ENCODE measurements at places on chromosomes 3 and 15.

GRCh38 chr3:159813822-159814531 is 174.7 kb upstream of the IL12A start:
- DNase-seq = peak; percentile 53

DNA sequence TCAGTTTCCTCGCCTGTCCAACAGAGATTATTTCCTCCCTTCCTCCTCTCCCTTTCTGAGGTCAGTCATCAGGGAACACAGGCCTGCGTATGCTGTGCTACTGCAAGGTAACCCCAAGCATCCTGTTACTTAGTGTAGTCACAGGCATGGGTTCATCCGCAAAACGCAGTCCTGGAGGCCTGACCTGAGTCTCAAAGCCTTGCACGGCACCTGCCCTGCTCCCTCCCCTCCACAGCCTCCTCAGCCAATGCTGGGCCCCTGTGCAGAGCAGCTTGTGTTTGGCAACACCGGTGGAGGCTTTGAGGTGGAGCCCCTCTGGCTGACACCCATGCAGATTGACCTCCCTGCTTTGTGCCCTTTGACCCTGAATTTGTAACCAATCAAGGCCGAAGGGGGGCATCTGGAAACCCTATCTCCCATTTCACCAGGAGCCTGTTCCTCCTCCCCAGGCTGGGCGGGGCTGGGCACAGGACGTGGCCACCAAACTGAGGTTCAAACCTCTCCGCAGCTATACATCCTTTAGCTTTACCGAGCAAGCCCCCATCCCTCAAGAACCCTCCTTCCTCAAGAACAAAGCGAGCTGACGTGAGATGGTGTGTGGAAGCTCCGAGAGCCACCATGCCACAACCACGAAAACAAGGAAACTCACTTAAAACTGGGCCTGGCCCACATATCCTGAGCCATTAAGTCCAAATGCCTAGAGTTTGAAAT is 21.5 kb downstream of the TKT start:
- no peak for DNase-seq

DNA sequence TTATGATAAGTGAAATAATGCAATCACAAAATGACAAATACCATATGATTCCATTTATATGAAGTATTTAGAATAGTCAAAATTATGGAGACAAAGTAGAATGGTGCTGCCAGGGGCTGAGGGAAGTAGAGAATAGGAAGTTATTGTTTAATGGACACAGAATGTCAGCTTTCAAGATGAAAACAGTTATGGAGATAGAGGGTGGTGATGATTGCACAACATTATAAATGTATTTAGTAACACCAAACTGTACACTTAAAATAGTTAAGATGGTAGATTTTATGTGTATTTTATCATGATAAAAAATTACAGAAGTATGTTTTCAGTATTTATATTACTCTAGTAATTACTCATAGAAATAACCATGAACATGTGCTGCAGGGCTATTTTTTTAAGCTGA is 100.8 kb upstream of the AZI2 start:
- DNase-seq = no peak

DNA sequence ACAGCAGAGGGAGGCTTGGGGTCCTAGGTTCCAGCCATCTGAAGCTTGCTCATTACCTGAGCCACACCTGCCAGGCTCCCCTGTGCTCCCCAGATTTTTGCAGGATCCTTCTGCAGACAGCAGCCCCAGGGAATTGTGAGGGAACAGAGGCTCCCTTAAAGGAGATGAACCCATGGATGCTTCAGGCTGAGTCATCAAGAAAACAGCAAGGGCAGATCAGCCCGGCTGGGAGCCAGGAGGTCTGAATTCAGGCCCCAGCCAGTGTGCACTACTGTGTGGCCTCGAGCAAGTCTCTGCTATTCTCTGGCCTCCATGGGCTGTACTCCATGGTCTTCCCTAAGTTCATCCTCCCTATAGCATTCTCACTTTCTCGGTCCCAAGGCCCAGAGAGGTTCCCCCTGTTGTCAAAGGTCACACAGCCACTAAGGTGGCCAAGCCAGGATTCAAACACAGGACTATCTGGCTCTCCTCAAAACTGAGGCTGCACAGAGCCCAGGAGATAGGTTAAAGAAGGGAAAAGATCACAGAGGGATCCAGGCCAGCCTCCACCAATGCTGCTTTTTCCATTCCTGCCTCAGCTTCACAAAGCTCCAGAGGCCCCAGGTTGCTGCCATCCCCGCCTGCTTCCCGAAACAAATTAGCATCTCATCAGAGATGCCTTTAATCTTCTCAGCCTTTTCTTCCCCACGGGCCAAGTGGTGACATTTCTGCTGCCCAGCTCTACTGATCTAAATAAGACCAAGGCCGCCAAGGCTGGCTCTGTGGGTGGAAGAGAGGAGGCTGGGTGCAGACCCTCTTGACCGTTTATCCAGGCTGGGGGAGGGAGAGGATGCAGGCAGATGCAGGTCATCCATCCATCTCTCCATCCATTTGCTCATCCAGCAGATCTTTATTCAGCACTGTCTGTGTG is 21.2 kb upstream of the GRIP2 start:
- DNase-seq = no peak

All from NCI-H2081 treated with DMSO at 0.1 percent for 48 hours (cell line).